Activated CD8-positive, alpha-beta memory T cell treated with anti-CD3 and anti-CD28 coated beads for 48 hours (primary cell): ENCODE measurements at places on chromosomes 3 and 15.

- no peak for DNase-seq
These were observed 37.5 kb upstream of the ZBTB38 start for GRCh38 chr3:141330718-141331376.

GRCh38 chr3:4778740-4779139 is 200.5 kb upstream of the BHLHE40 start:
- no peak for DNase-seq

DNA sequence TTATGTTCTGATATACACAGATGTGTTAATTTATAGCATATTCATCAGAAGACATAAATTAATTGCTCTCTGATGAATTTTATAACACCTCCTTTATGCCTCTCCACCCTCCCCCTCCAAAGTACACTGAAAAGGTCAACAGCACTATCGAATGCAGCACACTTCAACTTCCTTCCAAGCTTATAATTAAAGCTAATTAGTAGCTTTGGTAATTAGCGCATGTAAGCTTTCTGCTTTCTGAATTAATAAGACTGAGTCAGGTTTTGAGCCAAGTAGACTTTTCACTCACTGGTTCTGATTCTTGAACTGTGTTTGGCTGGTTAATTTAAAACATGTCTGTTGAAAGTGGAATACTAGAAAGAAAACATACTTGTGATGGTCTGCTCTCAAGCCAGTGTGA is 760.8 kb upstream of the CFAP20DC start:
- no peak for DNase-seq

- no peak for DNase-seq
These were observed 67.7 kb downstream of the STT3B start for GRCh38 chr3:31600431-31600830.

DNA sequence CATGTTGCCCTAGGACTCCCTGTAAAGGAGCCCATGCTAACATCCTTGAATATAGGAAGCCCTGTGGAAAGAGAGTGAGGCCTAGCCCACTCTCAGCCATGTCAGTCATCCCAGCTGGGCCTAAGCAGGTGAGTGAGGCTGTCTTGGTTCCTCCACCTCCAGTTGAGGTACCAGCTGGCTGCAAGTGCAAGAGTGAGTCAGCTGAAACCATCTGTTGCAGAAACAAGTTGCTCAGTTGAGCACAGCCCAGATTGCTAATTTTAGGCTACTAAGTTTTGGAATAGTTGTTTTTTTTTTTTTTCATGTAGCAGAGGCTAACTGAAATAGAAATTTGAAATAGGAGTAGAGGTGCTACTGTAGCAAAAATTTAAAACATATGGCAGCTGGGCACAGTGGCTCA is 43.7 kb upstream of the ADPGK start:
- DNase-seq = no peak

DNA sequence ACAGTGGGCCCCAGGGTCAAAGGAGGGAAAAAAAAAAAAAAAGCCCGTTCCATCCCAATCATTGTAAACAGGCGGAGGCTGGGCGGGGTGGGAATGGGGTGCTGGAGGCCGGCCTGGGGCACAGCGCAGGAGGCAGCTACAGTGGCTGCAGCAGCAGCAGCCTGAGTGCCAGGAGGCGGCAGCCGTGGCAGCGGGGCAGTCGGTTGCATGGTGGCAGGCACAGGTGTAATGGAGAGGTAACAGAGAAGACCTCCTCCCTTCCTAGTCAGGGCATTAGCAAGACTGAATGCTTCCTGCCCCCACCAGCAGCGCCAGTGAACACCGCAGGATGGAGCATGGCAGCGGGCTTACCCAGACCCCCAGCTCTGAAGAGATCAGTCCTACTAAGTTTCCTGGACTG is 279.1 kb upstream of the TTC14 start:
- DNase-seq = no peak

- DNase-seq = no peak
These were observed 84.6 kb downstream of the ZBTB20 start for GRCh38 chr3:115062412-115062956.

GRCh38 chr3:44988073-44988472 is 12.0 kb downstream of the EXOSC7 start:
- no peak for DNase-seq

DNA sequence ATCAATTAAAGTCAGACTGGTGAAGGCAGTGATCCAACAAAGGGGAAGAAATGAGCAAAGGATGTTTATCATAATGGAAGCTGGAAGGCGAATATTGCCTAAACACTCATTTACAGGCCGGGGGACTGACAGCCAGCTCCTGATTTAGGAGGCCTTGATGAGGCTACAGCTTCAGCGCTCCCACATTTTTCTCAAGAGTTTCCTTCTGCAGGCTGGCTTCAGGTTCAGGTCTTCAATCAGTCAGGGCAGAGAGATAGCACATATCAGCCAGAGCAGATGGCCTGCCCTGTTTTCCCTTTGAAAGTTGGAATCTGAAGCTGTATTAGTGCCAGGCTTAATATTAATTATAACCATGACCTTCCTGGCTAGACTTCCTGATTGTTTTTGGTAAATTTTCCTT is 218.9 kb downstream of the SV2B start:
- DNase-seq = no peak

DNA sequence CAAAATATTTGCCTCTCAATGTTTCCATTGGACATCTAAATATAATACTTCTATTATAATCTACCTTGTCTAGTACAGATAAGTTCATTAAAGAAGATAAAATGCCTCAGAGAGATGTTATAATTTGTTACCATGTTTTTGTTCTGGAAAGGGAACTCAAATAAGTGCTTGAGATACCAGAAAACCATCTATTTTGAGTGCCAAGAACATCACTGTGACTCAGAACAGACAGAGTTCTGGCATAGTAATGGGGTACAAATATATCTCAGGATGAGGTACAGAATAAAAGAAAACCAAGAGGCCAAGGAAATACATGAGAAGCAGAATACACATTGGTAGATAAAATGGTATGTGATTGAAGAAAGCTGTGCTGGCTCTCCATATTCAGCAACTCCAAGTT is 58.9 kb downstream of the IMPG2 start:
- no peak for DNase-seq

DNA sequence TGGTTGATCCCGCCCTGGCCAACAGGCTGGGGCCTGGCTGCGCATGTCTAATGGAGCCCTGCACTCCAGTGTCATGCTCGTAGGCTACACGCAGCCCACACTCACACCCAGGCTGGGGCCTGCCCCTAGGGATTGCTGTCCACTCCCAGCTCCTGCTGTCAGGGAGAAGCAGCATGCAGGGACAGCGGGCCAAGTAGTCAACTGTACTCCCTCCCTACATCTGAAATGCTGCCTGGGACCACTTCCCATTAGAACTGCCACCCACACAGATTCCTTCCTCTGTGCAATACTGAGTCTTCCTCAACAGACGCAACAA is 16.1 kb downstream of the ALS2CL start:
- no peak for DNase-seq

DNA sequence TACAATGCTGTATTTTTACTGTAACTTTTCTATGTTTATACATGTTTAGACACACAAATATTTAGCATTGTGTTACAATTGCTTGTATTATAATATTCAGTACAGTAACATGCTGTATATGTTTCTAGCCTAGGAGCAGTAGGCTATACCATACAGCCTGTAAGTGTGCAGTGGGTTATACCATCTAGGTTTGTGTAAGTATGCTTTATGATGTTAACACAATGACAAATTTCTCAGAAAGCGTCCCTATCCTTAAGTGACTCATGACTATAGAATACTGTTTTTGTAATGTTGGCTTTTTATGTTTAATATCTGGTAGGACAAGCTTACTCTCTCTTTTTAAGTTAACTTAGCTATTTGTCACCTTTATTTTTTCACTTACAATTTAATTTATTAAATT is 127.5 kb upstream of the THRB start:
- no peak for DNase-seq

DNA sequence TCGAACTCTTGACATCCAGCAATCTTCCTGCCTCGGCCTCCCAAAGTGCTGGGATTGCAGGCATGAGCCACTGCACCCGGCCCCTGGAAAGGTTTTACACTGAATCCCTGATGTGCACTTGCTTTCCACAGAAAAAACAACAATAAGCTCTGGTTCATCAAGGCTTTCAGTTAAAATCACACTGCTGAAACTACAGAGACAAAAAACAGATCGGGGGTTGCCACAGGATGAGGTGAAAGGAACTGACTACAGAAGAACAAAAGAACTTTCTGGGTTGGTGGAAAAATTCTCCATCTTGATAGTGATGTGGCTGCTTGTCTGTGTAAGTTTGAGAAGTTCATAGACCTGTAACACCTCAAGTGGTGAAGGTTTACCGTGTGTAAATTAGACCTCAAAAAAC is 2.9 kb downstream of the RAB43 start:
- no peak for DNase-seq

GRCh38 chr3:143644370-143645089 is 203.7 kb downstream of the SLC9A9 start:
- no peak for DNase-seq

GRCh38 chr3:149388001-149388440 is 10.6 kb upstream of the TM4SF1 start:
- DNase-seq = no peak

DNA sequence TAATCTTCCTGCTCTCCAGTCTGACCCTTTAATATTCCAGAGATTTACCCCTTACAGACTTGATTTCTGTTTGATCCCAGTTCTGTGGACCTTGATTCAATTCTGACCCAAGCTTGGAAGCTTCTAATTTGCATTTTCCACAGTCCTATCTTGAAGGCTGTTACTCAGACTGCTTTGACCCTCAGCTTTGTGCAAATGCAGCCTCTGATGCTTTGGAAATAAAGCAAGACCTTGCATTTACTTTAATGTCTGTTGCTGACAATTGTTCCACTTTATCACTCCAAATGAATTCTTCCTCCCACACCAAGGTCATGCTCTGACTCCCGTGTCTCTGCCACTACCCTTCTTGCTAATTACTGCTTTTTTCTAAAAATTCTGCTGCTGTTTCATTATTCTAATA is 886.0 kb downstream of the TUSC7 start:
- DNase-seq = no peak

DNA sequence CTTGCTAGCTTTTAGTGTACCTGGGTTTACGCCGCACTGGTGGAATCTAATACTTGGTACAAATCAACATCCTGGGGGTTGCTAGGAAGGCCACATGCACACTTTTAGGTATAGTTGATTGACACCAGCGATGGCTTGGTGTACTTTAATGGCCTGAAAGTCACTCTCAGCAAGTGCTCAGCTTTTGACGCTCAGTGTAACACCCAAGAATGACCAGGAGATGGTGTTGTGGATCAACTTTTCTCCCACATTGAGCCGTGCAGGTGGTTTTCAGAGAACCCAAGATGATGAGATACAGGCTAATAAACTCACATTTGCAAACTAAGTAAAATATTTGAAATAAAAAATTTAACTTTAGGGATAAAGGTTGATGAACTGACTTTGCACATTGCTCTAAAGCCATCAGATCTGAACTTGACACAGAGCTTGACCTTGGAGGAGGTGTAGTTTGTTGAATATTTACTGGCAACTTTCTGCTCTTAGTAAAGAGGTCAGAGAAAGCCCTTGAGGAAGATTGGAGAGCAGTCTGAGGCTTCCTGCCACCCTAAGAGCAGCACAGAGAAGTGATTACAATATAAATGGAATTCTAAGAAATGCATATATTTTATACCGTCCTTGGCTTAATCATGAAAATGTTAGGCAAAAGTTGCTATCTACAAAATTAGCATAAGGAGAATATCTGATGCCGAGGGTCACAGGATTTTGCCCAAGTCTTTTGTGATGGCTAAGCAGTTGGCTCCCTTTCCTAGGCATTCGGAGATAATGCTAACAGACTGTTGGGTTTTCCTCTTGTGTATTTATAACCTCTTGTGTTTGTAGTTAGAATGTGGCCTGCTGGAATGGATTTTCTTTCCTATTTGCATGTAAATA is 143.4 kb upstream of the RASGRP1 start:
- DNase-seq = no peak

DNA sequence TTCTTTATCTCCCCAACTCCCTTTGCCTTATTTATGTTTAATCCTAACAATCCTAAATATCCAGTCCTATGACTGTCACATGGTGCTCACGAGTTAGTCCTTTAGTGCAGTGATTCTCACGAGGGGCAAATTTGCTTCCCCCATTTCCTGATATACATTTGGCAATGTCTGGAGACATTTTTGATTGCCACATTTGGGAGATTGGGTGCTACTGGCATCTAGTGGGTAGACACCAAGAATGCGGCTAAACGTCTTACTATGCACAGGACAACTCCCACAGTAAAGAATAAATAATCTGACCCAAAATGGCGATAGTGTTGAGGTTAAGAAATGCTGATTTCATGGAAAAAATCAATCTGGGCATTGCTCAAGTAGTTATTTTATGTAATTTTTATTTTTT is 466.5 kb downstream of the ROBO2 start:
- DNase-seq = no peak

DNA sequence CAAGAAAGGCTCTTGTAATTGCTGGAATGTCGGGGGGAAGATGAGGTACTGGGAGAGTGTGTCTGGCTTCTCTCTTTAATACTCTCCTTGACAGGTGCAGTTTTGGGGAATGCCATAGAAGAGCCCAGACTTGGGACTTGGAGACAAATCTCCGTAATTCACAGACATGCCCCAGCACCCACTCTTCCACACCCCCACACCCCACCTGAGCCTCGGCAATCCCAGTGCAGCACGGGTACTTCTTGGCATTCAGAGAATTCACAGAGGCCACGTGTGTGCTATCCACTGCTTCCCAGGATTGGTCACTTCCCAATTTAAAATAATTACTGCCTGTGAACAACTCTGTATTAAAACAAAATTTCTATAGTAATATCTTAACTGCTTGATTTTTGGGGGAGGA is 43.9 kb downstream of the TRIM71 start:
- no peak for DNase-seq

DNA sequence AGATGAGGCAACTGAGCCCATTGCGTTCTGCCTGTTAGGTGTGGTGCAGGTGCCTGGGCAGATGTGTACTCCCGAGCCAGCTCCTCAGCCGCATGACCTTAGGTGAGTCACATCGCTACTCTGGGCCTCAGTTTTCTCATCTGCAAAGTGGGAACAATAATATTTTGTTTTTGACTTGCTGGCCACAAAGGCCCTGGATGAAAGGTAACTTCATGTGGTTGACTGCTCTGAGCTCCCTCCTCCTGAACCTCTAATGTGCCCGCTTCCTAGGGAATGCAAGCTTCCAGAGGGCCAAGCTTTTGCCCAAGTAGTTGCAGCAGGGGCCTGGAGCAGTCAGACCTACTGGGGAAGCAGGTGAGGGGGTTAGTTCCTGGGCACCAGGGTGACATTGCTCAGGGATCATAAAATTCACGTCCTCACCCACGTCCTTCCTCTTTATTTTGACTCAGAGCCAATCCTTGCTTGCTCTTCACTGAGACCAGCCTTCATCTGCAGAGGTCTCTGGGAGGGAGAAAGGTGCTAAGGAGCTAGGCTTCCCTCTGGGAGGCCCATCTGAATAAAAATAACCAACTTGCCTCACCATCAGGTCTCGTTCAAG is 149.0 kb upstream of the TLE3 start:
- DNase-seq = no peak

DNA sequence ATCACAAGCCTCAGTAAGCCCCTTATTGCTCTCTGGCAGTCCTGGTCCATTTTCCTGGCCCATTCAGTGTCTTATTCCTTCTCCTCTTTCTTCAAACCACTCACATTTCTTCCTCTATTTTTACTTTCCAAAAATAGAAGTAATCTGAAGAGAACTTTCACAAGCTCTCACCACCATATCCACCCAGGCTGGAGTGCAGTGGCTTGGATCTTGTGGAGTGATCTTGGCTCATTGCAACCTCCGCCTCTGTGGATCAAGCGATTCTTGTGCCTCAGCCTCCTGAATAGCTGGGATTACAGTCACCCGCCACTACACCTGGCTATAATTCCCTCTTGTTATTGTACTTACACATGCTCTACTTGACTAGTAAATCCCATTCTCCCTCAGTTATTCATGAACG is 16.8 kb downstream of the ARMC8 start:
- DNase-seq = no peak
